ENCODE measurements at places on chromosomes 3 and 15. TPM values are rescaled to one million over a fixed set of nuclear protein-coding genes. Genes with fewer than 3 reads are reported as not detected.

DNA sequence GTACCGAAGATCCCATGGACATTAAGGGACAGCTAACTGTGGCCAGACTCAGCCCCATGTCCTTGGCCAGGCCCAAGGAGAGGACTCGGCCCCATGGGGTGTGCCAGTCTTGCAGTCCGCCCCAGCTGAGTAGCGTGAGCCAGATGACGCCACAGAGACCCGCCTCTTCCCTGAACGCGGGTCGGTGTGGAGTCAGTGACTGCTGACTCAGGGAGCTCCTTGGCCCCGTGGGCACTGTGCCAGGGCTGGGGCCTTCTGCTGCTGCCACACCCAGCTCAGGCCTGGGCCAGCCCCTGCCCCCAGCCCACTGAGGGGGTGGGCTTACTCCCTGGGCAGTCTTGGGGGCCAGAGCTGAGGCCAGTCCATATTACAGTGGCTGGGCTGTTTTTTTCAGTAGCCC, 52.8 kb downstream of the PLXNA1 start:
- DNase-seq, result no peak
- H3K27ac ChIP-seq, result no peak overlapping the region
- H3K4me1 ChIP-seq, result no peaks in the 10 kb centered on the region

The CPN2 gene
- polyA plus RNA-seq, result not detected

GRCh38 chr15:85897895-85898717, 103.4 kb upstream of the KLHL25 start:
- H3K36me3 ChIP-seq, result no peaks in the 10 kb centered on the region
- DNase-seq, result no peak
- no peaks in the 10 kb centered on the region for H3K4me1 ChIP-seq
- peaks cover 8% of the 10 kb centered on the region for H3K27me3 ChIP-seq
- no peak overlapping the region for H3K27ac ChIP-seq

The GOLGA6D gene
- not detected for polyA plus RNA-seq

DNA sequence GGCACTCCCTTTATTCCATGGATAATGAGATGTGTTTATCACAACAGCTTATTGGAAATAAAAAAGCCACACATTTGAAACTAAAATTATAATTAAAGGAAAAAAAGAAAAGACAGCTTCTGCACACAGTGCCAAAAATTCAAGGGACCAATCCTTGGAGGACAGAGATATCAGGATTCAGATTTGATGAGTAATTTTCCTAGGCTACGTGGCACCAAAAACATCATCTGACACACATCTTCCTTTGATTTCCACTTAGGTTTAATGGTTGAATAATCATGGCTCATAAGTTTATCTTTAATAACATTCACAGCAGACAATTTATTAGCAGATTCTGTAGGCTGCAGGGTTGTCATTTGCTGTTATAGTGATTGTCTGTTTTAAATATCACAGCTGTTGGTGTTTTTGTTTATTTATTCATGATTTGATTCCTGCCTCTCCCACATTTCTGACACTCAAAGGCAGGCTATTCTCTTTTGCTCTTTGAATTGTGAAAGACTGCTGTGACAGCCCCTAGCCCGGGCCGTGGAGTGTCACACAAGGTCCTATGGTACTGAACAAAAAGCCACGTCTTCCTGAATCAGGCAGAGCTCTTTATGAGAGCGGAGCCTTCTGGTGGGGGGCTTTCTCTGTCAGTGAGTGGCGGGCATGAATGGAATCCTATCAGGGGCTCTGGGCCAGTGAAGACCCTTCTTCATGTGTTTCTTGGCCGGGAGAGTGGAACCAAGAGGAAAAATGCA, 708.5 kb downstream of the SQOR start:
- H3K27ac ChIP-seq, result no peak overlapping the region
- no peak for DNase-seq
- H3K4me1 ChIP-seq, result no peaks in the 10 kb centered on the region
- H3K27me3 ChIP-seq, result no peaks in the 10 kb centered on the region
- no peak overlapping the region for H3K4me3 ChIP-seq

DNA sequence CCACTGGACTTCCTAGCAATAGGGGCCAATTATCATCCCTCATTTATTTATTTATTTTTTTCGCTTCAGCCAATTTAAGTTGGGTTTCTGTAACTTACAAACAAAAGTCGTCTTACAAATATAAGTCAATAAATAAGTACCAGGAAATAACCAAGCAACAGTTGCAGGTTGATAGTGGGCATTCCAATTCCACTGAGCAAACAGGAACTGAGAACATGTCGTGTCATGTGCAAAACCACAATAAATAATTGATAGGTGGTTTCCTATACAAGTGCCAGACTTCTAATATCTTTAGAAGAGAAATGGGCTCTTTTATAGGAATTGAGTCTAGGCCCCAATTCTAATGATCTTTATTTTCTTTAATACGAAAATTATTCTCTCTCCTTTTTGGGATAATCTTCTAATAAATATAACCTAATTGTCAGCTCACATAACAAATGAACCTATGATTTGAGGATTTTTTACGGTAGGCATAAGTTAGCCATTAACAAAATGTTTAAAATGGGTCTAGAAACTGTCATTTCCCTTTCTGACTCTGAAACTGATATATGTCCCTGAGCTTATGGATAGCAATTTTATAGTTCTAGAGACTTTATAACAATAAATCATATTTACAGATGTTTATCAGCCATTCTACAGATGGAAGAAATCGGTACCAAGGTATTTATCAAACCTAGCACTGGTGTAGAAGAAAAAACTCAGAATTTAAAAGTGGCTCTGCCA, 571.8 kb downstream of the FOXP1 start:
- no peaks in the 10 kb centered on the region for H3K27me3 ChIP-seq
- peaks cover 8% of the 10 kb centered on the region for H3K36me3 ChIP-seq
- H3K27ac ChIP-seq, result peak overlapping the region; percentile 68
- peaks cover 66% of the 10 kb centered on the region for H3K4me1 ChIP-seq
- no peak overlapping the region for H3K4me3 ChIP-seq
